ENCODE measurements at places on chromosomes 12 and 14. TPM values are rescaled to one million over a fixed set of nuclear protein-coding genes. Genes with fewer than 3 reads are reported as not detected.
A peak's percentile ranks its signal among the peaks of the same experiment; 100 is the strongest.

GRCh38 chr14:102071283-102071998 is 15.4 kb downstream of the HSP90AA1 start:
- no peaks in the 10 kb centered on the region for H3K27me3 ChIP-seq
- no peak for DNase-seq
- no peak overlapping the region for H3K4me3 ChIP-seq
- H3K4me1 ChIP-seq = no peaks in the 10 kb centered on the region
- peaks cover 4% of the 10 kb centered on the region for H3K36me3 ChIP-seq
- H3K27ac ChIP-seq = no peak overlapping the region

DNA sequence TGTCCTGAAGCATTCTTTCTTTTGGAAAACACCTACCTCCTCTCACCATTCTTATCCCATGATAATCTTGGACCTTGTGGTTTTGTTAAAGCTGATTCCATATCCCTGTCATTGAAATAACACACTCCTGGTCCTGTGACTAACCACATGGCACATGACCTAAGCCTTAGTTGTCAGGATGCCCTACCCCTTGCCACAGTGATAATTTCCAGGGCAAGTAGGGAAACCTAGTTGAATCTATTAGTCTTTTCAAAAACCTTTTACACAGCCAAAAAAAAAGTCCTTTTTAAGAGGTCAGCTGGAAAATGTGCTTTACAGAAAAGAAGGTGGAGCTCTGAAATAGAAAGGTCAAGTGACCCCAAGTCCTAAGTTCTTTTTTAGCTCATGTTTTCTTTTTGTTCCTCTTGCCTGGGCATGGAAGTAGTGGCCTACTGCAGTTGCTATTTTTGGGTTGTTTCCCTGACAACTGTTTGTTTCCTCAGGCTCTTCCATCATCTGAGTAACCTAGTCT is 608.4 kb downstream of the LRFN5 start:
- H3K27me3 ChIP-seq = no peaks in the 10 kb centered on the region
- no peak overlapping the region for H3K27ac ChIP-seq
- H3K4me1 ChIP-seq = no peaks in the 10 kb centered on the region
- no peak overlapping the region for H3K4me3 ChIP-seq
- no peaks in the 10 kb centered on the region for H3K36me3 ChIP-seq
- no peak for DNase-seq

NFE2 gene
- not detected for total RNA-seq

- no peaks in the 10 kb centered on the region for H3K27me3 ChIP-seq
- H3K4me1 ChIP-seq = no peaks in the 10 kb centered on the region
- DNase-seq = no peak
Measured at GRCh38 chr12:62800707-62801400, 134.1 kb downstream of the PPM1H start.

SERPINA5 gene
- not detected for total RNA-seq

GRCh38 chr14:99253890-99254289 is 18.1 kb downstream of the BCL11B start:
- H3K36me3 ChIP-seq = peaks cover 92% of the 10 kb centered on the region
- H3K27ac ChIP-seq = peak overlapping the region; percentile 94
- H3K4me1 ChIP-seq = peaks cover 94% of the 10 kb centered on the region
- DNase-seq = no peak

- no peak for DNase-seq
- H3K27ac ChIP-seq = no peak overlapping the region
- no peaks in the 10 kb centered on the region for H3K36me3 ChIP-seq
- no peak overlapping the region for H3K4me3 ChIP-seq
Measured at GRCh38 chr12:51751661-51752060, 96.9 kb downstream of the FIGNL2 start.

DNA sequence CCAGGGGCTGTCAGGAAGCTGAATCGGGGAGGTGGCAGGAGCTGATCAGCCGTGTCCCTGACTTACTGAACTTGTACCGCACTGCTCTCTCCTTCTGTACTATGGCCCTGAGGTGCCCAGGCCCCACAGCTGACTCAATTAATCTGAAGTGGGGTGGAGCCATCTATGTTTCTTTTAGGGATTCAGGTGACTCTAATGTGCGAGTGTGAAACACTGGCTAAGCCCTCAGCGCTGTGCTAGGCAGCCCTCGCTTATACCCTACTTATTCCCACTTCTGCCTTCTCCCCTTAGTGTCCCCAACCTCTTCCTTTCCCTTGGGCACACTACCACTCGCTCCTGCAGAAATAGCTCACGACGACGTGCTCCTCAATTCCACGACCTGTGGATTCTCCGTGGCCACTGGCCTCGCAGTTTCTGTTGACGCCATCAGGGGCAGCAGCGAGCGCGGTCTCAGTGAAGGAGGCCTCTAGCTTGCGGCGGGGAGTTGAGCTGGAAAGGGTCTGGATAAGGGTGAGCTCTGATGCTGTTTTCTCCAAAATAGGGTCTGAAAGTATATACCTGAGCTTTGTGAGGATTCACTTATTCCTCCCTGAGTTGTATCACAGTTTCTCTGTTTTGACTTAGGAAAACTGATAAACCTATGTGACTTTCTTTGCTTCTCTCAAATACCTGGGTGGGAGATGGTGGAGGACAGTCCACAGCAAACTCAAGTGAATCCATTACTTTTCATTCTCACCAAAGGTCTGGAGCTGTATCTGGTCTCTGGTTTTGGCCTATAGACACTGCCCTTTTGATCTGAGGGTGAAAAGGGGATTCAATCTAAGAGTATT is 167.6 kb downstream of the SLC41A2 start:
- H3K27me3 ChIP-seq = no peaks in the 10 kb centered on the region
- H3K4me3 ChIP-seq = no peak overlapping the region
- peak; percentile 33 for DNase-seq
- no peaks in the 10 kb centered on the region for H3K36me3 ChIP-seq
- no peak overlapping the region for H3K27ac ChIP-seq

- H3K4me3 ChIP-seq = no peak overlapping the region
- H3K36me3 ChIP-seq = no peaks in the 10 kb centered on the region
- no peak for DNase-seq
- no peaks in the 10 kb centered on the region for H3K4me1 ChIP-seq
- H3K27me3 ChIP-seq = peaks cover 11% of the 10 kb centered on the region
- no peak overlapping the region for H3K27ac ChIP-seq
Measured at GRCh38 chr12:55687746-55688145, 20.0 kb downstream of the ITGA7 start.

- DNase-seq = no peak
- H3K4me3 ChIP-seq = no peak overlapping the region
- no peak overlapping the region for H3K27ac ChIP-seq
- H3K36me3 ChIP-seq = peaks cover 6% of the 10 kb centered on the region
- no peaks in the 10 kb centered on the region for H3K4me1 ChIP-seq
- no peaks in the 10 kb centered on the region for H3K27me3 ChIP-seq
Measured at GRCh38 chr12:45290216-45290605, 74.3 kb downstream of the ANO6 start.

SLC2A14 gene
- total RNA-seq = 15.8 TPM

DNA sequence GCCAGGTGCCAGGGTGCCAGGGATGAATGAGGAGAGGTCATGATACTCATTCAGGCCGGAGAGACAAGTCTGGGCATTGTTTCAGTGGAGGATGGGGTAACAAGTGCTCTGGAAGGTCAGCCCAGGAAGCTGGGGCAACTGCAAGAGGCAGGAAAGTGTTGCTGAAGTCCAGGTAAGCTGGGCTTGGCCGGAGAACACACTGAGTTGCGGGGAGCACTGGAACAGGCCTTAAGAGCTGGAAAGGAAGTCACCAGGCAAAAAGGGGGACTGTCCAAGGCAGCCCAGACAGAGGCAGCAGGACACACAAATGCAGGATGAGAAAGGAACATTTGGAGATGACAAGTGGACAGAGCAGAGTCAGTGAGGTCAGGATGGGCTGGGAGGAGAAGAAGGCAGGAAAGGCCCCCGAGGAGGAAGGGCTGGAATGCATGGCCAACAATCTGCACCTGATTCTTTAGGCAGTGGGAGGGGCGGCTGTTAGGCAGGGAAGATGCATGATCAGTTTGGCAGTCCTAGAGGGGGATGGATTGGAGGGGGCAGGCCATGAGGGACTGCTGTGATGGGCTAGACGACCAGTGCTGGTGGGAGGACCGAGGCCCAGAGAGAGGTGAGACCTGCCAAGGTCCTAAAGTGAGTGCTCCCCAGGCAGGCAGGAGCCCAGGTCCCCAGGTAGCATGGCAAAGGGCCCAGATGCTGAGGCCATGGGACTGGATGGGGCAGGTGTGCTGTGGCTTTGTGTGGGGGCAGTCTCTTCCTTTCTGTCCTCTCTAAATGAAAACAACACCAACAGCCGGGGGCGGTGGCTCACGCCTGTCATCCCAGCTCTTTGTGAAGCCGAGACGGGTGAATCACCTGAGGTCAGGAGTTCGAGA is 17.2 kb upstream of the HHIPL1 start:
- H3K4me1 ChIP-seq = peaks cover 4% of the 10 kb centered on the region
- H3K27me3 ChIP-seq = peaks cover 6% of the 10 kb centered on the region
- H3K36me3 ChIP-seq = no peaks in the 10 kb centered on the region
- DNase-seq = no peak
- no peak overlapping the region for H3K27ac ChIP-seq

DNA sequence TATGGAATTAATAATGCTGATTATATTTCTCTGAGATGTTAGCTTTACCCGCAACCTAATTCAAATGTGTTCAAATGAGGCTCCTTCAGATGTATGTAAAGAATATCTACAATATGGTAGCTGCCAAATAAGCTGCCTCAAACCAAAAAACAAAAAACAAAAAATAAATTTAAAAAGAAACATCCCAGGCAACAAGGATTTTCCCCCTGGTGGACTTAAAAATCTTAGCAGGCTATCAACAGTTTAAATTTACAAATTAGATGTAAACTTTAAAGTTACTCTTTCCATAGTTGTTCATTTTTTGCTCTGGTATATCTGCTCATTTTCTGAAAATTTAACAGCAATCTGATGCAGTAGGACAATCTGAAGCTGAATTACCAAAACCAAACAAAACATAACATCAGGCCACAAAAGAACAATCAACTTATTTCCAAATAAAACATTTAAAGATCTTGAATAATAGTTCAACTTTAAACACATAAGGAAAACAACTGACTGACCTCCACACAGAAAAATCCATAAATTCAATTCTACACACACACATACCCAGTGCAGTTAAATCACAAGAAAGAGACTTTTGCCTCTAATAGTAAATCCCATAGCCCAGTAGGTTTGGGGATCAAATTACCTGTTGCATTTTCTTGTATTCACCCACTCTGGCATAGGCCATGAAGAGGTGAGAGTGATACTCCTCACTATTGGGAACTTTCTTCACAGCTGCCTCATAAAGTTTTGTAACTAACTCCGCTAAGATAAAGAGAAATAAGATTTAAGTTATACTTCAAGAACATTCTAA is 21.3 kb downstream of the NAA25 start:
- H3K4me1 ChIP-seq = peaks cover 19% of the 10 kb centered on the region
- no peak overlapping the region for H3K4me3 ChIP-seq
- H3K27me3 ChIP-seq = no peaks in the 10 kb centered on the region
- no peak for DNase-seq
- peaks cover 52% of the 10 kb centered on the region for H3K36me3 ChIP-seq
- no peak overlapping the region for H3K27ac ChIP-seq

DNA sequence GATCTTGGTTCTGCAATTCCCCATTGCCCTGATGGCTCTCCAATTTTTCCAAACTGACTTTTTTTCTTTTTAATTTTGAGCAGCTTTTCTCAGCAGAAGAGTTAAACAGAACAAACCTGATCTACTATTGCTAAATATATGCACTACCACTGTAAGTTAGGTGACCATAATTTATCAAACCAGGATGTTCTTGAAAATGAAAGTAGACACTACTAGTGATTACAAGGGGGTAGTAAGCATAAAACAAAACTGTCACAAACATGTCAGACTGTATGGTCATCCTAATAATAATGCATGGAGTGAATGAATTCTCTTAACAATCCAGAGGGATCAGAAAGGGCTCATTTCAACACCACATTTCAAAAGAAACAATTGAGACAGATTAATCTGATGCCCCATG is 183.0 kb upstream of the FOXN3 start:
- H3K4me1 ChIP-seq = peaks cover 12% of the 10 kb centered on the region
- H3K27ac ChIP-seq = no peak overlapping the region
- H3K27me3 ChIP-seq = no peaks in the 10 kb centered on the region
- no peak for DNase-seq
- no peak overlapping the region for H3K4me3 ChIP-seq

DNA sequence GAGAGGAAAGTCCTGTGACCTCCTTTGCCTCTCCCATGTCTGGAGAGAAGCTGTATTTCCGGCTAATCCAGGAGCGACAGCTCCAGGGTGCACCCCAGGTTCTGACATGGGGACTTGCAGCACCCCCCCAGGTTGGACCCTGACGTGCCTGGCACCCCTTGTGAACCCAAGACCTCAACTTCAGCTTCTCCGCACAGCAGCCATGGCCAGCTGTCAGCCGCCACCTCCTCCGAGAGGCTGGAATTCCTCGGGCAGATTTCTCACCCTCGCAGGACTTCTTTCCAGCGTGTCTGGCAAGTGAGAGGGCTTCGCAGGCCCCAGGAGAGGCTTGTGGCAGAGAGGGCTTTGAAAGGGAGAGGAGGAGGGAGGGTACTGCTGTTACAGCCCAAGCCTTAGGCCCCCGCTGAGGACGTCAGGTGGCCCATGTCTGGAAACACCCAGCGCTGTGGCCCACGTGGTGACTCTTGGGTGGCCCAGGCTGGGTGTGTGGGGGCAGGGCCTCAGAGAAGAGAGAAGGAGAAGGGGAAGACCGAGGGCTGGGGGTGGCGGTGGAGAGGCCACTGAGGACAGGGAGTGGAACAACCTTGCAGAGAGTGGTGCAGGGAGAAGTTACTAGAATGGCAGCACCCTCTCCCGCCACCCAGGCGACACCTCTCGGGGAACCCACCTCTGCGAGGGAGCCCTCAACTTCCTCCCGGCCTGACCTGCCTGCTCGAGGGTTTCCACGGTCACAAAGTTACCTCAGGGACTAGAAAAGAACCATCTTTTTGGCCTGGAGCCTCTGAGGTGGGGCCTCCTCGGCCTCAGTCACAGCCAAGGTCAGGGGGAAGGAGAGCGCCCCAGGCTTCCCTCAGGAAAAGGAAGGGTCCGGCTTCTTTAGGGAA is 11.7 kb upstream of the RPS6KL1 start:
- H3K4me1 ChIP-seq = peaks cover 30% of the 10 kb centered on the region
- H3K27ac ChIP-seq = no peak overlapping the region
- no peak overlapping the region for H3K4me3 ChIP-seq
- H3K36me3 ChIP-seq = no peaks in the 10 kb centered on the region
- no peak for DNase-seq

CLEC7A gene
- total RNA-seq = not detected

GRCh38 chr12:63319386-63319785 is 168.4 kb upstream of the AVPR1A start:
- no peaks in the 10 kb centered on the region for H3K27me3 ChIP-seq
- H3K27ac ChIP-seq = no peak overlapping the region
- H3K36me3 ChIP-seq = no peaks in the 10 kb centered on the region
- DNase-seq = no peak

CPNE8 gene
- total RNA-seq = 4.2 TPM

STAT6 gene
- total RNA-seq = 127 TPM
